Hepatocyte (in vitro differentiated cells): ENCODE measurements at places on chromosomes 12 and 14. TPM values are rescaled to one million over a fixed set of nuclear protein-coding genes. Genes with fewer than 3 reads are reported as not detected.

TTC9 gene
- polyA plus RNA-seq: 3.1 and 4.9 TPM in 2 replicates

TAS2R50 gene
- polyA plus RNA-seq: not detected in 2 replicates

ZFYVE26 gene
- 5.5 and 6.4 TPM in 2 replicates for polyA plus RNA-seq

DNAJC22 gene
- 16.1 and 17.8 TPM in 2 replicates for polyA plus RNA-seq

KCNK10 gene
- 0.41 and 1.7 TPM in 2 replicates for polyA plus RNA-seq

CCDC197 gene
- polyA plus RNA-seq: not detected in 2 replicates

LIN7A gene
- 3.0 and 5.2 TPM in 2 replicates for polyA plus RNA-seq

LYZ gene
- polyA plus RNA-seq: 129 and 170 TPM in 2 replicates

GLS2 gene
- 3.3 and 3.5 TPM in 2 replicates for polyA plus RNA-seq

MUCL1 gene
- polyA plus RNA-seq: not detected in 2 replicates

GALNT6 gene
- polyA plus RNA-seq: 30.7 and 33.3 TPM in 2 replicates

ZBTB25 gene
- polyA plus RNA-seq: 7.0 and 8.4 TPM in 2 replicates

AGAP2 gene
- 0.04 TPM in 2 replicates for polyA plus RNA-seq

MVK gene
- 16.0 and 18.3 TPM in 2 replicates for polyA plus RNA-seq

ZC3H10 gene
- 2.2 and 5.7 TPM in 2 replicates for polyA plus RNA-seq

LRP6 gene
- polyA plus RNA-seq: 17.1 and 17.5 TPM in 2 replicates

SLC25A47 gene
- 0.77 and 1.8 TPM in 2 replicates for polyA plus RNA-seq

IAPP gene
- not detected in 2 replicates for polyA plus RNA-seq
